ENCODE measurements at places on chromosomes 1 and 21.

GRCh38 chr1:44820328-44821239 is 12.3 kb downstream of the BTBD19 start:
- DNase-seq = no peak

DNA sequence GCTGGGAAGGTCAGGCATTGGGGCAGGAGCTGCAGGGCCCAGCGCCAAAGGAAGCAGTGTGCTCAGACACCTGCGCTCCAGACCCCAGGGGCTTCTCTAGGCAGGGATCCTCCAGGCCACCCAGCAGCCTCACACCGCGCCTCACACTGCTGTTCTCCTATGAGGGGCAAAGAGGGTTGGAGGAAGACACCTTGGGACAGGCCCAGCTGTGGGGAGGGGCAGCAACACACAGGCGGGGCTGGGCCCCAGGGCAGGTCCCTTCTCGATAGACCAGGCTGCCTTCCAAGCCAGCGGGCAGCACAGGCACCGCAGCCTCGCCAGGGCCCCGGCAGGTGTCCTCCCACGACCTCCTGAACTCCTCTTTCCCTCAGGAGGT is 20.7 kb upstream of the PRSS38 start:
- no peak for DNase-seq

- DNase-seq = no peak
Measured at GRCh38 chr1:53281133-53281532, 42.8 kb upstream of the MAGOH start.

GRCh38 chr1:70090875-70091274 is 114.5 kb downstream of the LRRC40 start:
- DNase-seq = no peak

DNA sequence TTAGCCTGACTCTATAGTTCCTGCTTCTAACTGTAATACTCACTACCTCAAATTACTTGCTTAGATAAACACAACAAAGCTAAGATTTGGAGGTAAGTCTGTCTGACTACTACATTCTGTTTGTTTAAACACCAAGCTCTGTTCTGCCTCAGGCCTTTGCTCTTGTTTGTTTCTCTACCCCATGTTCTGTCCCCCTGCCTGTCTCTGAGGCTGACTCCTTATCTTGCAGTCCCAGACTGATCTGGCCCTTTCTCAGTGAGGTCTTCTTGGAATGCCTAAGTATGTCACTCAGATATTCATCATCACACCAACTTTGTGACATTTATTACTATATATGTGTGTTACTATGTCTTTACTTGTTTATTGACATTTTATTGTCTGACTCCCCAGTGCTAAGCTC is 425.5 kb downstream of the LMO4 start:
- no peak for DNase-seq

- no peak for DNase-seq
Measured at GRCh38 chr1:202133001-202133400, 10.3 kb downstream of the GPR37L1 start.

DNA sequence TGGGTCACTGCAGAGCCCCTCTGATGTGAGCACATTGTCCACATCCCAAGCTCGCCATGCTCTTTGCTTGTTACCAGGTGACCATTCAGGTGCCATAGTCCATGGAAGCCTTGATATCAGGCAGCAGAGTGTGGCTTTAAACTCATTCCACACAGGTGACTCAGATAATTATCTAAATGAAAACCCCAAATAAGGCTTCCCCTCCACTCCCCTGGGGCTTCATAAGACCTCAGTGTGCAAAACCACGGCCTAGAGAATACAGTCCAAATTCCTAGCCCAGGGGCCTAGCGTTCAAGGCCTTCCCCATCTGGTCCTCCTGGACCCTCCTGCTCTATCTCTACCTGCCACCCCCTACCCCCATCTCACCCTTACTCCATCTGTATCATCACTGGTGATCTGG is 97.1 kb downstream of the ARHGEF10L start:
- no peak for DNase-seq

DNA sequence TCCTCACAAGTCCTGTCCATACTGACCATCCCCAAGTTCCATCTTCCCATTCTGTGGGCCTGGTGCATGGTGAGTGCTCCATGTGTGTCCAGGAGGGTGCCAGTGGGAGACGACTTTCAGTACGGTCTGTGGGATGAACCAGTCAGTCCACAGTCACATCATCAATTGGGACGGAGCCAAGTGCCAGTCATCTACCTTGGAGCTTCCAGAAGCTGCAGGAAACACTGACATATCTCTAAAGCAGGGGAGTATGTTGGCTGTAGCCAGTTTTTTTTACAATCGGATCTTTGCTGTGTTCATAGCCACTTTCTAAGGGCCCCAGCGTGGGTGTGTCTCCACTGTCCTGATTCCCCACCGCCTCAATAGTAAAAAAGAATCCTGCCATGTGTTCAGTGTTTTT is 13.6 kb upstream of the TRIM17 start:
- no peak for DNase-seq

DNA sequence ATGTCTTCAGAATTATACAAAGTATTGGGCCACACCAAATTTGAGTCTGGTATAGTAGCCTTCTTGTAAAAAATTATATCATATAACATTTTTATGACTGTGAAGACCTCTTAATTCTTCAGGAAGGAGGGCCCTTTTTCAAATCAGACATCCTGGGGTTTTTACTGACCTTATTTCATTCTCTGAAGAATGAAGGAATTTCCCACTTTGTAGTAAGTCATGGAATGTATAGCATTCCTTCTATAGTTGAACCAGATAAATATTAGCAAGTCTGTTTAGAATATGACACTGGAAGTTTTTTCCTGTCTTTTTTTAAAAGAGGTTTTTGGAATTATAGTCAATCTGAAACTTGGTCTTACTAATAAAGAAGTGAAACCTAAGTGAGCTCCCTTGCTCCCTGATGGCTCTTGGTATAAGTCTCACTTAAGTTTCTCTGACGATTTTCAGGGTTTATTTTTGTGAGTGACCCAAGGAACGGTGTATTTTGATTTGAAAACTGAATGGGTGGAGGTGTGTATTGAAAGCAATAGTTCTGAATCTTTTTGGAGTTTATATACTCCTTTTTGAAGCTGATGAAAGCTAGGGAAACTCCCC is 23.7 kb downstream of the SNX27 start:
- no peak for DNase-seq

DNA sequence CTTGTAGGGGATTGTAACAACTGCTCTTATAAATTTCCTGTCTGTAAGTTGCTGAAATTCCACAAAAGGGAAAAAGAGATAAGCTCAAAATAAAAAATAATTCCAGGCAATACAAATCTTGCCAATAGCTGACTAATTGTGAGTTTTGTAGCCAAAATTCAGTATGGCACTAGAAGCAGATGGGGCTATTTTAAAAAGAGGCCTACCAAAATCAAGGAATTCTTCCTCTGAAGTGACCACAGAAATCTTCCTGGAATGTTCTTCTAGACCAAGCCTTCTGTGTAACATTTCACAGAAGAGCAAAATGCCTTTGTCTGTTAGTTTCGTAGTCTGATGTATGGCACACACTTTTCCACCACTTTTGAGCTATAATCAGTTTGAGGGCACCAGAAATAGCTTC is 127.6 kb downstream of the CYYR1 start:
- no peak for DNase-seq

DNA sequence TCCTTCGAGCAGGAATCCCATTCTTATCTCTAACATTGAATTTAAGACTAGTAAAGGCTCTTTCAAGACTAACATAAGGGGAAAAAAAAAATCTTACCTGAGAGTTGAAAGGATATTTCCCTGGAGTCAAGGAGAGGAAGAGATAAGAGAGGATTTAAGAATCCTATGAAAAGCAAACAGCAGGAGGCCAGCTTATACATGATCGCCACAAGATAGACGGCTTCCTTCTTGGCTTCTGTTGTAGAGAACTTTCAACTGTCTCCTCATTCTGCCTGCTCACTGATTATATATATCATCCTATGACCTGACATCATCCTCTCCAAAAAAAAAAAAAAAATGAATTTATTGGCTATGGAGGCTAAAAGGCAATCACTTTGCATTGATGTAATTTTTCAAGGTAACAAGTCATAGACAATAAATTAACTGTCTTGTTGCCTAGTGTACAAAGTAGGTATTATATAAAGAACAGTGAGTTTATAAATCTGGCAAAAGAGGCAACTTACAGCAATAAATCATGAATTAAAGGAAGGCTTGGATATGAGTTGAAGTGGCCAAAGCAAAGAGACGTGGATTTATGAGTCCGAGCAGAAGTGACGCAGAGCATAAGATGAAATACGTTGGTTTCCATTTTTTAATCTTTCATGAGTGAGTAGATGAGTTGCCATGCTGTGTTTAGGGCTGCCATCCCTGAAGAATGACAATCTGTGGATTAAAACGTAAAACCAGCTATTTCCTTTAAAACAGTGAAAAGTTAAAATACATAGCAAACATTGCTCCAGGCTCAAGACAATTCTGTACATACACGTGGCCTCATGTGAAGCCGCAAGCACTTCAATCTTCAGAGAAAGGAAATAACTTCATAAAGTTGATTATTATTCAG is at the start of gene UTS2:
TSS of gene UTS2 (minus strand) at position 262 of the 880 bp plus-strand sequence. CDS start at position 200, 62 bp downstream.
- no peak for DNase-seq

DNA sequence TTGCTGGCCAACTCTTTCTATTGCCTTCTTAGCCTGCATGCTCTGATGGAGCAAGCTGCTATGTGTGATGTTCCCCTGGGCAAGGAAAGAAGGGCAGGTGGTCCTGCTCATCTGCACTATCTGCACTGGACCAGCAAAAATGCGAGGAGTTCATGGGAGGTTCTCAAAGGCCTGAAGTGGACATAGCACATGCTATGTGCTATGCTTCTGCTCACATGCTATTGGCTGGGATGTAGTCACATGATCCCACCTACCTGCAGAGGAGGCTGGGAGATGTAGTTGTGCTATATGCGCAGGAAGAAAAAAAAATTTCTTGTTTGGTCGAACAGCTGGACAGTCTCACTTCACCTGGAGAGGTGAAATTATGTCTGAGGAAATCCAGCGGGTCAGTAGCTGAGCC is 587.7 kb downstream of the MATN1 start:
- DNase-seq = no peak

DNA sequence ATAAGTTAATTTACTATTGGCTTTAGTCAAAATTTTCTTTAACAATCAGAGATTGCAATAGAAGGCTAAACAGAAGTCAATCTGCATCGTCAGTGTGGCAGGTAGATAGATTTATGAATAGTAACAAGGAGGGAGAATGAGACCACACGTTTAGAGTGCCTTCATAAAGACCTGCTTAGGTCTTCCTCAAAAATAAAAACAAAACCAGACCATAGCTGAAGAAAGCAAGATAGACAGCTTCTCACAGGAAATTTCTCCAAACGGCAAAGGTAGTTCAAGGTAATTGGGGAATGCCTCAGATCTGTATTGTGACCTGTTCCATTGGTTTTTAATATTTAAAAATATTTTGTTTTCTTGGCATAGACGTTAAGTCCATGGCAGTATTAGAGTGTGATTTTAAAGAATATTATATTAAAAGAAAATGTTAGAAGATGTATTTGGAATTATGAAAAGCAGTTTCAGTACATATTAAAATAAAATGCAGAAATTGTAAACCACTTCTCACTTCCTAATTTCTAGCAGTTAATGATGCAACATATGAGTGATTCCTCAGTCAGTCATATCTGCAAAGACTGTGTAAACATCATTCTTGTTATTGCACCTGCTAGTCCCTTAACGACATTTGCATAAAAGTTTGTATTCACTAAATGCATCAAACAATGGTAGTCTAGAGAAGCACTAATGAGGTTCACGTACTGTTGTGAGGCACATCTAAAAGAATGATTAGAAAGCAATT is 278.0 kb downstream of the HLX start:
- DNase-seq = no peak

GRCh38 chr1:53339736-53340635 is 12.1 kb upstream of the LRP8 start:
- no peak for DNase-seq

DNA sequence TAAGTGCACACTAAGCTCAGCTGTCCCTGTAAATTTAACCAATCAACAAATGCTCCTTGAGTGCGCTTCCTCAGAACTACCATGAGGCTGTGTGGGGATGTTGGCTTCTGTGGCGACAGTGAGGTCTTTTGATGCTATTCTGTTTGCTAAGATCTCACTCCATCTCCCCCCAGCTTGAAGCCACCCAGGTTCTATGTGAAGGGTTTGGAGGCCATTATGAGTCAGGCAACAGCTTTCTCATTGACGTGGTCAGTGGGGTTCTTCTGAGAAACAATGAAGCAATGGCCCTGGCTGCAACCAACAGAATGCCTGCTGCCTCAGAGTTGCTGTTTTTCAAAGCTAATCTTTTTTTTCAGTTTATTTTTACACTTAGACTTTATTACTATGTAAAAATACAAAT is 205.5 kb downstream of the PTBP2 start:
- no peak for DNase-seq

- DNase-seq = no peak
Measured at GRCh38 chr1:155133799-155134281, 1.8 kb upstream of the SLC50A1 start.

GRCh38 chr1:38258085-38258627 is 211.6 kb upstream of the POU3F1 start:
- DNase-seq = no peak

GRCh38 chr1:24427545-24427862 is 11.9 kb downstream of the NIPAL3 start:
- no peak for DNase-seq

GRCh38 chr1:119908661-119909060 is 12.3 kb upstream of the ADAM30 start:
- no peak for DNase-seq

DNA sequence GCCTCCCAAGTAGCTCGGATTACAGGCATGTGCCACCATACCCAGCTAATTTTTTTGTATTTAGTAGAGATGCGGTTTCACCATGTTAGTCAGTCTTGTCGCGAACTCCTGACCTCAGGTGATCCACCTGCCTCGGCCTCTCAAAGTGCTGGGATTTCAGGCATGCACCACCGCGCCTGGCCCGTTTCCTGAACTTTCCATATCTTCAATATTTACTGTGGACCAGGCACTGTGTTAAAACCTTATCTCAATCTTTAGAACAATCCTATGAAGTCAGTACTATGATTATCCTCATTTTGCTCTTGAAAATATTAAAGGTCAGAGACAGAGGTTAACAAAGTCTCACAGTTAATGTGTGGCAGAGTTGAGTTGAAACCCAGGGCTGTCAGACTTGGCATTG is 1.6 kb upstream of the ADCY10 start:
- no peak for DNase-seq

GRCh38 chr1:243740255-243740999 is 109.6 kb downstream of the AKT3 start:
- DNase-seq = no peak

GRCh38 chr21:45142469-45143308 is 68.3 kb downstream of the ADARB1 start:
- no peak for DNase-seq

DNA sequence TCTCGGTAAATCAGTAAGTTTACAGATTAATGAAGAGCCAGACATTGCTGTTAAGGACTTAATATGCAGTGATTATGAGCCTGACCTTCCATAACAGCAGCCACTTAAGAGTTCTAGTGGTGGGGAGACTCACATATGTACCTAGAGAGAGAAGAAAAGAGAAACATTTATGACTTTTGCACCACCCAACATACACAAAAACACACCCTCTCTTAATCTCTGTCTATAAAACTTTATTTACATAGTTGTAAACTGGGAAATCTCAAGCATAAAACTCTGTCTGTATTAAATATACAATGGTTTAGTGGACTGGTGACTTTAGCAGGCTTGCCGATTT is 347.4 kb upstream of the ADGRL2 start:
- no peak for DNase-seq

GRCh38 chr1:60225486-60225885 is 151.9 kb upstream of the C1orf87 start:
- no peak for DNase-seq
